ENCODE measurements at places on chromosomes 12 and 14.
A peak's percentile ranks its signal among the peaks of the same experiment; 100 is the strongest.

DNA sequence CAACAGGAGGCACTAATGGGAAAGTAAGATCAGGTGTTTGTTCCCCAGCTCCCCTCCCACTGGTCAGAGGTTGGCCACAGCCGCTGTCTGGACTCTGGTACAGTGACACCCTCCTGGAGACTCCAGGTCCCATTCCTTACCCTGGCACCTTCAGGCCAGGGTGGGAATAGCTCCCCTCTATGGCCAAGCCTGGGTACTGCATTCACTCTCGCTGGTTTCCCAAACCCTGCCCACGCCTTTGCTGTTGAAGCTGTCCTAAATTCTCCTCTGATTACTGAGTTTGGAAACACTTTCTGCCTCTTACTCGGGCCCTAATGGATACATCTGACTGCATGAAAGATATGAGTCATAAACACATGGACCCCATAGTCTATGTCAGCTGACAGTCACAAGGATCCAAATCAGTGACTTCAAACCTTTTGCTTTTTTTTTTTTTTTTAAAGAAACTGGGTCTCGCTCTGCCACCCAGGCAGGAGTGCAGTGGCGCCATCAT lies 17.9 kb downstream of the HRK start:
- DNase-seq: no peak
- H3K4me1 ChIP-seq: peaks cover 25% of the 10 kb centered on the region
- H3K27me3 ChIP-seq: no peaks in the 10 kb centered on the region
- H3K36me3 ChIP-seq: no peaks in the 10 kb centered on the region

- no peak overlapping the region for H3K27ac ChIP-seq
- H3K4me3 ChIP-seq: no peak overlapping the region
- DNase-seq: peak; percentile 57
- H3K4me1 ChIP-seq: no peaks in the 10 kb centered on the region
- H3K27me3 ChIP-seq: peaks cover 5% of the 10 kb centered on the region
- no peaks in the 10 kb centered on the region for H3K36me3 ChIP-seq
Observed at GRCh38 chr12:126087692-126088091, 1022.5 kb downstream of the AACS start.

- peaks cover 11% of the 10 kb centered on the region for H3K4me1 ChIP-seq
- DNase-seq: no peak
- H3K36me3 ChIP-seq: no peaks in the 10 kb centered on the region
Observed at GRCh38 chr12:96986883-96987523, 79.9 kb downstream of the NEDD1 start.

DNA sequence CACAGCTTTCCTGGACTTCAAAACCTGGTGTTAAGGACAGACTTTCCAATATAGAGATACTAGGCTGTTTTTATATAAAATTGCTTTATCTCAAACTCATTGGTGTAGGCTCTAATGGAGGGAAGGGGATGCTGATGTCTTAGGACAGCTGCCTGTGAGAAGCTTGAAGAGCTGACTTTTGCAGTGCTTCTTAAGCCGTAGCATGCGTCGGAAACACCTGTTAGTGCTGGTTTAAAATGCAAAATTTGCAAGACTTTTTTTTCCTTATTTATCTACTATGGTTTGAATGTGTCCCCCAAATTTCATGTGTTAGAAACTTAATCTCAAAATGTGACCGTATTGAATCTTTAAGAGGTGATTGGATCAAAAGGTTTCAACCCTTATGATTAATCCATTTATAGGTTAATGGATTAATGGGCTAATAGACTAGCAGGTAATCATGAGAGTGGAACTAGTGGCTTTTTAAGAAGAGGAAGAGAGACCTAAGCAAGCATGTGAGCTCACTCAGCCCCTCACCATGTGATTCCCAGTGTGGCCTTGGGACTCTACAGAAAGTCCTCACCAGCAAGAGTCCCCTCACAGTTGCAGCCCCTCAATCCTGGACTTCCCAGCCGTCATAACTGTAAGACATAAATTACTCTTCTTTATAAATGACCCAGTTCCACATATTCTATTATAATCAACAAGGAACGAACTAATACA lies 60.9 kb upstream of the FUT8 start:
- H3K4me1 ChIP-seq: no peaks in the 10 kb centered on the region
- no peaks in the 10 kb centered on the region for H3K36me3 ChIP-seq
- no peak overlapping the region for H3K4me3 ChIP-seq
- H3K27ac ChIP-seq: no peak overlapping the region
- H3K27me3 ChIP-seq: no peaks in the 10 kb centered on the region

DNA sequence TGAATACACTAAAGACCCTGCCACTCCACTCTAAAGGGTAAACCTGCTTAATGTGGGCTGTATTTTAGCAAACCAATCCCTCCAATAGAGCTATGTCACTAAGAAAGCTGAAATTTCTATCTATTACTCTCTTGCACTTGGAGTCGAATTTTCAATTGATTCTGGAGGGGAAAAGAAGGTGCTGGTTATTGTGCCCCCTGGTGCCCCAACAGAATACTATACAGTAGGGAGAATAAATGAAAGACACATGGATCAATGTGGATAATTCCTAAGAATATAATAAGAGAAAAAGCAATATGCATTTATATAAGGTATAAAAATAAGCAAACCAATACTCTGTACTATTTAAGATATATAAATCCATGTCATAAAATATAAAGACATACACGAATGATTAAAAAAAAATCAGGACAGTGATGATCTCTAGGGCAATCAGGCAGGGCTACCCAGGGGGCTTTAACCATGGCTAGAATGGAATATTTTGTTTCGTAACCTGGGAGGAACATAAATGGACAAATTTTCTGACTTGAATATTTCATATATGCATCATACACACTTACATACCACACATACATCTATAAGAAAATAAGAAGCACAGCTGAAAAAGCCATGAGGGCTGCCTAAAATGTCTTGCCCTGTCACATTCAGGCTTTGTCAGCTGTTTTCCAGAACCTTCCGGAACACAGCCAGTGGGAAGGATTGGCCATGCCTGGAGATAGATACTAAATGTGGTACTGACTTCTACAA lies 54.4 kb downstream of the EFCAB11 start:
- H3K4me1 ChIP-seq: peaks cover 9% of the 10 kb centered on the region
- no peaks in the 10 kb centered on the region for H3K36me3 ChIP-seq
- no peaks in the 10 kb centered on the region for H3K27me3 ChIP-seq
- no peak overlapping the region for H3K27ac ChIP-seq
- no peak for DNase-seq

DNA sequence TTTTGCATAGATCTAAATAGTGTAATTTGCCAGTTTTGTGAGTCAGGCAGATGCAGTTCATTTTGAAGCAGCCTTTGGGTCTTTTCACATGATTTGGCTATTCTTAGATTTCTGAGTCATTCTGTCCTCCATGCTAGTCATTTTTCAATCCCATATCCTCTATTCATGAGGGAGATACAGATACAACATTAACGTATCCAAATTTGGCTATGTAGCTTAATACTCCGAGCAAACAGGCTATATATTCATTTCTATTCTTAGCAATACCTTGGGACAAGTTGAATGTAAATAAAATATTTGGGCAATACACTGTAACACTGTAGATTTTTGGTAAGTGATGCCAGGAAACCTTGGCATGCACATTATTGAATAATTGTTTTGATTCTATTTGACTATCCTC lies 270.7 kb upstream of the PDE3A start:
- no peaks in the 10 kb centered on the region for H3K27me3 ChIP-seq
- no peak overlapping the region for H3K4me3 ChIP-seq
- H3K4me1 ChIP-seq: peaks cover 31% of the 10 kb centered on the region
- peak overlapping the region; percentile 16 for H3K27ac ChIP-seq
- no peaks in the 10 kb centered on the region for H3K36me3 ChIP-seq
- DNase-seq: no peak

DNA sequence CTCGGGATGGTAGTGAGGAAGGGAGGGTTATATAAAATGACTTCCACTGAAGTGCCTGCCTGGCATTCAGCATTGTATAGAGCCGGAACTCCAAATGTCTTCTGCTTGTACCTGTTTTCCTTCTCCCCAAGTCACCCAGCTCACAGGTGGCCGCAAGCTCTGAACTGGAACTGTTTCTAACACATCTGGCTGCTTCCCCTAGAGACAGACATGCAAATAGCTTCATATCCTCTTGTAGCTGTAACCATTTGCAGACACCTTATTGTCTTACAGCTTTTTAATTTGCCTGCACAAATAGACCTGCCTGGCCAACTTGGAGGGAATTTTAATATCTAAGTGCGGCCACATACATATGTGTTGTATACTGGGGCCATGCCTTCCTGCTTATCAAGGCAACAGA lies 126.0 kb downstream of the CHST11 start:
- H3K27ac ChIP-seq: no peak overlapping the region
- H3K4me1 ChIP-seq: peaks cover 10% of the 10 kb centered on the region
- H3K36me3 ChIP-seq: no peaks in the 10 kb centered on the region
- no peaks in the 10 kb centered on the region for H3K27me3 ChIP-seq
- DNase-seq: no peak

DNA sequence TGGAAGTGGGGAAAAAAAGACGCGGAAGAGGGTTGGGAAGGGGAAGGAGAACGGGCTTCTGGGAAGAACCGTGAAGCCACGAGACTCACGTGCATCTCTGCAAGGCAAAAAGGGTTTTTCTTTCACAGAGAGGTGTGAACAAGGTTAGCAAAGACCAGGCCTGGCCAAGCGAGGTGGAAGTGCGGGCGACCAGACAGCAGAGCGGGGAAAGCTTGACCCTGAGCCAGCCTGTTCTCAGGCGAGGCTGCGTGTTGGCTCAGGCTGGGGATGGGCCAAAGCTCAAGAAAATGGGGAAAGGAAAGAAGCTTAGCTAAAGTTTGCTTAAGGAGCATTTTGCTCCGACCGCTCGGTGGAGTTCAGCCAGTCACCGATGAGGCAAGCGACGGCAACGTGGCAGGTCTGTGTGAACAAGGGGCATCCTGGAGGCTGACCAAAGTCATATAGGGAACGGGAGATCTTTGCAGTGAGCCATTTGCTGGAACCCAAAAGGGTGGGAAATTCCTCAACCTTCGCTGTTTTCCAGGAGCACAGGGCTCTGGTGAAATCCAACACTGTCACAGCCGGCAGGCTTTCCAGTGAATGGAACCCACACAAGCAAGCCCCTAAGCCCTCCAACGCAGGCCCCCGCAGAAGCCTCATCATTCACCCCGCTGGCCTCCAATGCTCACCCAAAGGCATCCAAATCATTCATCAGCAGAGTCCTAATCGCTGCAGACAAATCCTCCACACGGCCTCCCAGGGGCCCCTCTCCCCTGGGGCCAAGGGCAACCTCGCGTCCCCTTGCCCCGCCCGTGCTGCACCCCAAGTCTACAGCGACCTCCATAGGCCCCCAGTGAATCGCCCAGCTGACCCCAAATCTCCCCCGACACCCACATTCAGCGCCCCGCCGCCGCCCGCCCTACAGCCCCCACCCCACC lies 754 bp downstream of the ZNF605 start:
- peaks cover 29% of the 10 kb centered on the region for H3K4me1 ChIP-seq
- no peaks in the 10 kb centered on the region for H3K27me3 ChIP-seq
- H3K27ac ChIP-seq: peak overlapping the region; percentile 95

GRCh38 chr14:73116079-73116665 lies 20.1 kb upstream of the PSEN1 start:
- no peak for DNase-seq
- H3K27ac ChIP-seq: no peak overlapping the region
- H3K4me1 ChIP-seq: no peaks in the 10 kb centered on the region
- H3K4me3 ChIP-seq: no peak overlapping the region

GRCh38 chr12:68609998-68610369 lies 715 bp upstream of the RAP1B start:
- no peak for DNase-seq
- no peaks in the 10 kb centered on the region for H3K36me3 ChIP-seq
- peaks cover 36% of the 10 kb centered on the region for H3K4me1 ChIP-seq
- H3K4me3 ChIP-seq: peak overlapping the region; percentile 82

GRCh38 chr12:211142-211465 lies 2.9 kb downstream of the SLC6A12 start:
- no peaks in the 10 kb centered on the region for H3K36me3 ChIP-seq
- H3K4me1 ChIP-seq: peaks cover 6% of the 10 kb centered on the region
- no peak overlapping the region for H3K4me3 ChIP-seq
- DNase-seq: no peak

DNA sequence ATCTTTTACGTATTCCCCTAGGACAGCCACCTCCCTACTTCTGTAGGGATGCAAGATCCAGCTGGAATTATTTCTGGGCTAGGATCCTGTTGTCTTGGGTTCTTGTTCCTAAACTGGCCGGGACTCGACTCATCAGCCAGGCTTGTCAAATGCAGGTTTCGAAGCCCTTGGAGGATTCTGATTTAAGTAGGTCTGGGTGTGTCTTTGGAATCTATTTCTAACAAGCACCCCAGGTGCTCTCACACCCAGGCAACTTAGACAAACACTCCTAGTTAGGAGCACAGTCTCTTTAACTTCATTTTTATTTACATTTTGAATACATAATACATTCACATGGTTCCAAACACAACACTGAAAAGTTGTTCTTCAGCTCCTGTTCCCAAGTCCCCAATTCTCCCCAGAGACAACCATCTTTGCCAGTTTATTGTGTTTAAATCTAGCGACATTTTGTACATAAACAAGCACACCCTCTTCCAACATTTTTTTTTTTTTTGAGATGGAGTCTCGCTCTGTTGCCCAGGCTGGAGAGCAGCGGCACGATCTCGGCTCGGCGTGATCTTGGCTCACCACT lies 20.9 kb downstream of the MORN3 start:
- H3K4me1 ChIP-seq: no peaks in the 10 kb centered on the region
- no peak overlapping the region for H3K27ac ChIP-seq
- DNase-seq: no peak

- no peak overlapping the region for H3K27ac ChIP-seq
- H3K27me3 ChIP-seq: no peaks in the 10 kb centered on the region
- no peaks in the 10 kb centered on the region for H3K4me1 ChIP-seq
- no peak overlapping the region for H3K4me3 ChIP-seq
- no peak for DNase-seq
Observed at GRCh38 chr14:74517731-74518130, 24.2 kb downstream of the ISCA2 start.

DNA sequence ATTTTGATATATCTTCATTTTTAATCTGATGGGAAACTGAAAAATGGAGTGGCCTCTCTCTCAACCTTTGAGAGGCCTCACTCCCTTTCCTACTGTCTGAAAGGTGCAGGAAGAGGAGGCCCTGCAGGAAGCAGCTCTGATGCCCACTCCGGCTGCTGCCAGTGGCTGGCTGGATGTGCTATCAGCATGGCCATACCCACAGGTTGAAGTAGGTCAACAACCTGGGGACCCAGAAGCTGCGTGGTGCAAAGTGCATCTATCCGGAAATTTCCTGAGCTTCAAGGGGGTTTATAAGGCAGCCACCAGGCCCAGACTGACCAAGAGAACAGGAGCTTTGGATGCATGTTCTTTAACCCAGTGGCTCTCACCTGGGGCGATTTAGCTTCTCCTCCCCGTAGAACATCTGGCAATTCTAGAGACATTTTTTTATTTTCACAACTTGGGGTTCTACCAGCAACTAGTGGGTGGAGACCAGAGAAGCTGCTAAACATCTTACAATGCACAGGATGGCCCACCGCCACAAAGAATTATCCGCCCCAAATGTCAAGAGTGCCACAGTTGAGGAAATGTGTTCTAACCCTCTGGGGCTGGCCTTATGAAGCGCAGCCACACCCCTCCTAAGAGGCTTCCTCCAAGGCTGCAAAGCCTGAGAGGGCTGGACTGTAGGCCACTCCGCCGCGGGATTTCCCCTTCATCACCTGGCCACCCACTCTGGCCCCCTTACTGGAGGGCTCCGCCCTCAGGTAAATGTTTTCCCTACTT lies 8.2 kb upstream of the BATF start:
- no peaks in the 10 kb centered on the region for H3K27me3 ChIP-seq
- H3K4me1 ChIP-seq: peaks cover 8% of the 10 kb centered on the region
- no peak overlapping the region for H3K4me3 ChIP-seq
- DNase-seq: peak; percentile 74
- H3K27ac ChIP-seq: no peak overlapping the region

All from esophagus muscularis mucosa (tissue), 4 donors.